Left ventricle myocardium inferior (tissue), 1 donor: ENCODE measurements at places on chromosomes 11 and 22. TPM values are rescaled to one million over a fixed set of nuclear protein-coding genes. Genes with fewer than 3 reads are reported as not detected.

GRCh38 chr11:127609025-127609773, 608.6 kb upstream of the KIRREL3 start:
- no peak overlapping the region for H3K27ac ChIP-seq
- no peaks in the 10 kb centered on the region for H3K36me3 ChIP-seq
- no peaks in the 10 kb centered on the region for H3K4me1 ChIP-seq
- no peak overlapping the region for H3K4me3 ChIP-seq
- H3K27me3 ChIP-seq: no peaks in the 10 kb centered on the region
- DNase-seq: no peak

BACE1 gene
- total RNA-seq: 13.8 TPM

MIOX gene
- not detected for total RNA-seq

DNA sequence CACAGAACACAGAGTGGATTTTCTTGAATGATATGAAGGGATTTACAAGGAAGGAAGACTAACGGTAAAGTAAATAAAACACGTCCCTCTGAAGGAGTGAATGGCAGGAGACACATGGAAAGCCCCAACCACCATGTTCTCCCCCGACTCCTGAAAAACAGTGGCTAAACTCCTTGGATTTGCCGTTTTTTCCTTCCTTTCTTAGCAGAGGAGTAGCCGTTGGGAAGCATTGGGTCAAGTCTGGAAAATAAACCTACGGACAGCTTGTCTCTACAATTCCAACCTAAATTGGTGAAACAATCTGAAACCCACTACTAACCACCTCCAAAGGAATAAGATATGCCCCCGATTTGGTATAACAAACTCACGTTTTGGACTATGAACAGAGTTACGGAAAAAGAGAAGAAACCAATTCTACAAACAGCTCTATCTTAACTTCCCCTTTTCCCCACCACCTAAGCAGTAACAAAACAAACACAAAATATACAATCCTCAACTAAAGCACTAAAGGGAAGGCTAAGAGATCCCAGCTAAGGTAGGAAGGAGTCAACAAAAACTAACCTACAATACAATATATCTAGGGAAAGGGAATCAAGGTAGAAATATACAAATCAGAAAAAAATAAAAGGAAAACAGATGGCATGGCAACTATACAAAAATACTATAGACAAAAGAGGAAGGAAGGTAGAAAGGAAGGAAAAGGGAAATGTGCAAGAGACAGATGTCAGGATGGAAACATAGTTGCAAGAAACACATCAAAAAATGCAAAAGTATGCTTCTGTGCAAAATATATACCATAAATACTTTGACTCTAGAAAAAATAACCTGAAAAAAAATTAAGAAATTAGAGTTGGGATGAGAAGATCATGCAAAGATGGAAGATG, 43.8 kb upstream of the LYVE1 start:
- no peak for DNase-seq
- H3K27me3 ChIP-seq: no peaks in the 10 kb centered on the region
- H3K4me3 ChIP-seq: no peak overlapping the region
- H3K36me3 ChIP-seq: no peaks in the 10 kb centered on the region

WNT11 gene
- 22.7 TPM for total RNA-seq

- peaks cover 15% of the 10 kb centered on the region for H3K4me1 ChIP-seq
- H3K4me3 ChIP-seq: no peak overlapping the region
Observed at GRCh38 chr22:36304429-36304828, 51.5 kb downstream of the APOL1 start.

GRCh38 chr22:46517255-46517761, 20.1 kb downstream of the CELSR1 start:
- no peak for DNase-seq
- no peaks in the 10 kb centered on the region for H3K4me1 ChIP-seq
- no peak overlapping the region for H3K27ac ChIP-seq
- no peak overlapping the region for H3K4me3 ChIP-seq
- peaks cover 6% of the 10 kb centered on the region for H3K27me3 ChIP-seq
- H3K36me3 ChIP-seq: no peaks in the 10 kb centered on the region

- no peaks in the 10 kb centered on the region for H3K27me3 ChIP-seq
- H3K27ac ChIP-seq: no peak overlapping the region
- H3K36me3 ChIP-seq: no peaks in the 10 kb centered on the region
- DNase-seq: no peak
- H3K4me1 ChIP-seq: peaks cover 90% of the 10 kb centered on the region
- H3K4me3 ChIP-seq: peak overlapping the region; percentile 5
Observed at GRCh38 chr22:41096391-41096790, 4.0 kb downstream of the EP300 start.

- H3K36me3 ChIP-seq: no peaks in the 10 kb centered on the region
- peak; percentile 94 for DNase-seq
- peak within 1 kb of the TSS; percentile 97 for H3K4me3 ChIP-seq
- H3K4me1 ChIP-seq: peaks cover 22% of the 10 kb centered on the region
- no peaks in the 10 kb centered on the region for H3K27me3 ChIP-seq
Observed at GRCh38 chr11:18012906-18013781, at the start of gene SERGEF. Gene SERGEF (minus strand): TSS chr11:18013047. CDS start chr11:18013010, 37 bp downstream.

GRCh38 chr11:36657610-36658267, 59.7 kb upstream of the RAG2 start:
- no peaks in the 10 kb centered on the region for H3K4me1 ChIP-seq
- H3K36me3 ChIP-seq: peaks cover 23% of the 10 kb centered on the region
- H3K27me3 ChIP-seq: no peaks in the 10 kb centered on the region
- H3K27ac ChIP-seq: no peak overlapping the region
- H3K4me3 ChIP-seq: no peak overlapping the region

- DNase-seq: no peak
- peaks cover 2% of the 10 kb centered on the region for H3K36me3 ChIP-seq
- peaks cover 95% of the 10 kb centered on the region for H3K4me1 ChIP-seq
- H3K27ac ChIP-seq: peak overlapping the region; percentile 94
Observed at GRCh38 chr22:35312198-35313059, 12.7 kb downstream of the TOM1 start.

ELMOD1 gene
- 2.3 TPM for total RNA-seq

KDM4E gene
- total RNA-seq: not detected

DNA sequence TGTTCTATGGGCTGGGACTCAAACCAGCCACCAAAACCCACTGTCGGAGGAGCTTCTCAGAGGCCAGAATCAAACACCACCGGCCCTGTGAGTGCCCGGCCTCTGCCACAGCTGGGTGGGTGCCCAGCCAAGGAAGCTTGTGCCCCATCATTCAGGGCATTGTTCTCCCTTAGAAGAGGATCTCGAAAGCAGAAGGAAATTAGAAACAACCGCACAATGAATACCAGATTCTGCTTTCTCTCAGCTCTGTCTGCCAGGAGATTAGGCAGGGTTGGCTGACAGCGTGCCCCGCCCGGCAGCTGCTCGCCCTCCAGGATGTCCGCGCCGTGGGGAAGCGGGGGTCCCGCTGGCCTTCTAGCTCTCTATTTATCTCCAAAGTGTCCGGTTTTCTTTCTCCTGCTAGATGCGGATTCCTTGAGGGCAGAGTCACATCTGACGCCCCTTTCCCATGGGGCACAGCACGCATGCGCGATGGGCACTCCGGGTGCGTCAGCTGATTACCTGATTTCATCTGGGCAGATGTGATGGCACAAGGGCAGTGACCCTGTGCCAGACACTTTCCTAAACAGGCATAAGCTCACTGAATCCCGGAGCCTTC, 25.5 kb downstream of the SCGB1A1 start:
- H3K27me3 ChIP-seq: no peaks in the 10 kb centered on the region
- H3K4me1 ChIP-seq: peaks cover 54% of the 10 kb centered on the region
- H3K36me3 ChIP-seq: no peaks in the 10 kb centered on the region
- DNase-seq: peak; percentile 62
- H3K4me3 ChIP-seq: peak overlapping the region; percentile 61
- H3K27ac ChIP-seq: peak overlapping the region; percentile 77

GRCh38 chr11:102882389-102883024, 7.7 kb upstream of the MMP12 start:
- H3K4me1 ChIP-seq: no peaks in the 10 kb centered on the region
- H3K27me3 ChIP-seq: no peaks in the 10 kb centered on the region
- H3K27ac ChIP-seq: no peak overlapping the region
- no peak for DNase-seq

SMIM38 gene
- not detected for total RNA-seq

DNA sequence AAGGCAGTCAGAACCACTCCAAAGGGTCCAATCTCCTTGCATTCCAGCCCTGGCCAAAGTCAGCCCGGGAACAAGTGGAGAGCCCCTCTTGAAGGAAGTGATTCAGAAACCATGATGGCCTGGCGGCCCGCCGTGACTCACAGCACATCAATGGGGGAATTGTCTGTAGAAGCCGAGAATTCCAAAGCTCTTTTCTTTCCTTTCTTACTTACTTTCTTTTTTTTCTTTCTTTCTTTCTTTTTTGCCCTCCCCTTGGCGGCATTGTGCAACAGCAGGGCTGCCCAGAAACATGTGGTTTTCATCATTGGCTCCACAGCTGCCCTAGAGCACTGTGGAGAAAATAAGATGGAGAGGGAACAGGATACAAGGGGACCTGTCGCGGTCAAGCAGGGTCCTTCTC, 140.2 kb upstream of the TIMP3 start:
- peaks cover 18% of the 10 kb centered on the region for H3K4me1 ChIP-seq
- peak overlapping the region; percentile 79 for H3K27ac ChIP-seq
- H3K27me3 ChIP-seq: peaks cover 4% of the 10 kb centered on the region
- H3K4me3 ChIP-seq: no peak overlapping the region
- no peaks in the 10 kb centered on the region for H3K36me3 ChIP-seq

GRCh38 chr22:30557243-30557642, 10.7 kb upstream of the SEC14L6 start:
- DNase-seq: no peak
- no peak overlapping the region for H3K4me3 ChIP-seq
- H3K36me3 ChIP-seq: no peaks in the 10 kb centered on the region
- H3K27ac ChIP-seq: no peak overlapping the region

DNA sequence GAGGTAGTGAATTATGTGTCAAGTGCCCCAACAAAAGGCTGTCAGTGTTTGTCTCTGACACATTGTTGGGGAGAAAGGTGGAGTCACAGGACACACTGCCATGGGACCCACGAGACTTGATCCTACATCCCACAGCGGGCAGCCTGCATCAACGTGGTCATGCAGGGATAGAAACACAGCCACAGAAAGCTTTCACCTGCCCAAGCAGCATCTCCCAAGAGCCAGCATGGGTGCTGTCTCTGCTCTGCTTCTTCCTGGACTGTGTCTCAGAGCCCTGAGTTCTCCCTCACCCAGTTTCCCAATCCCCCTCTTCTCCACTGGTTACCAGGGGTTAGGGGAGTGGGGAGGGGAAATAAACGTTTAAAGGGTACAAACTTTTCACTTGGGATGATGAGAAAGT, 97.2 kb downstream of the VPREB1 start:
- no peaks in the 10 kb centered on the region for H3K36me3 ChIP-seq
- H3K4me1 ChIP-seq: no peaks in the 10 kb centered on the region
- H3K27ac ChIP-seq: no peak overlapping the region
- H3K27me3 ChIP-seq: peaks cover 87% of the 10 kb centered on the region
- no peak overlapping the region for H3K4me3 ChIP-seq
- DNase-seq: no peak

- DNase-seq: no peak
- H3K4me3 ChIP-seq: no peak overlapping the region
- H3K4me1 ChIP-seq: no peaks in the 10 kb centered on the region
- H3K27ac ChIP-seq: no peak overlapping the region
Observed at GRCh38 chr22:49372530-49373288, 455.0 kb downstream of the BRD1 start.

- peaks cover 11% of the 10 kb centered on the region for H3K4me1 ChIP-seq
- DNase-seq: no peak
- peaks cover 74% of the 10 kb centered on the region for H3K27me3 ChIP-seq
Observed at GRCh38 chr11:99019696-99020095, 1.1 kb upstream of the CNTN5 start.

TMEM123 gene
- 70.2 TPM for total RNA-seq

DNA sequence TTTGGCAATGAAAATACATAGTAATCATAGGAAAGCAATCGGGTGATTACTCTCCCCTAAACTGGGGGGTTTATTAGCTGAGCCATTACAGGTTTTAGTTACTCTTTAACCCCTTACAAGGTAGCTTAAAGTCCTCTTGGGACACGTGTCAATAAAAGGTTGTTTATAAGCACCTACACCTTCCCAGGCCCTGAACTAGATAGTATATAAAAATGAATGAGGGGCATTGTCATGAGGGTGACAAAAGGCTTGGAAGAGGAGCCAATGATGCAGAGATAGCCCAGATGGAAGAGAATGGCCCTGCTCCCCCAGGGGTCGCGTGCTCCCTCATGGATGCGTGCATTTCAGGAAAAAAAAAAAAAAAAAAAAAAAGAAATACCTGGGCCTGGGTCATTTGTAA, 276.9 kb downstream of the TBC1D22A start:
- no peaks in the 10 kb centered on the region for H3K27me3 ChIP-seq
- no peak overlapping the region for H3K27ac ChIP-seq
- DNase-seq: no peak
- no peak overlapping the region for H3K4me3 ChIP-seq

DNA sequence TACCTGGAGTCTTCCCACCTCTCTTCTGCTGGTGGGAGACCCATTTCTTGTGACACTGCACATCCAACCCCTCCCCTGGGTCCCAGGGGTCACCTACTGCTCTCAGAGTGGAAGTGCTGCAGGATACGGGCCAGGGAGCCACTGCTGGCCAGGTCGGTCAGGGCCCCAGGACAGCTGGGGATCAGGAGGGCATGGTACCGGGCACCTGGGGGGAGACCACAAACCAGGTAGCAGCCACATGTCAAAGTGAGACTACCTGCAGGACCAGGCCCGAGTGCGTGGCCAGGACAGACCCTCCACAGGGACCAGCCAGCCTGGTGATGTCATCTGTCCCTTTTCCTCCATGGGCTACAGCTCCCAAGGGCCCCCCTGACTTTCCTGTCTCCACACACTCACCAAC, 3.9 kb downstream of the GATD1 start:
- H3K27ac ChIP-seq: no peak overlapping the region
- no peaks in the 10 kb centered on the region for H3K27me3 ChIP-seq
- H3K36me3 ChIP-seq: peaks cover 42% of the 10 kb centered on the region
- H3K4me1 ChIP-seq: peaks cover 46% of the 10 kb centered on the region
- DNase-seq: no peak

C22orf23 gene
- total RNA-seq: 0.82 TPM

DNA sequence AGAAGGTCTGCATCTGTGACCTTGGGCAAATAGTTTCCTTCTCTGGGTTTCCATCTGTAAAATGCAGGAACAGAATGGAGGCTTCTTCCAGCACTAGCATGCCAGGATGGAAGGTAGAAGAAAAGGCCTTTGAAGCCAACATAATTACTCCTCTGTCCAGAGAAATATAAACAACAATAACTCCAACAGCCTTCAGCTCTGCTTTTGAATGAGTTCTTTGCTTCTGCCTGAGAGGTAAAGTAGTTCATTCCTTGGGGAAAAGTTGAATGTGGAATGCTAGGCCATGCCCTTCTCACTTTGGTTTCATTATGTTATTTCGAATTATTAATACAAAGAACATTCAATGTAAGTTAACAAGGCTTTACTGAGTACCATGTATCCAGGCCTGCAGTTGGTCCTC, 61.2 kb upstream of the BLID start:
- no peaks in the 10 kb centered on the region for H3K36me3 ChIP-seq
- H3K27ac ChIP-seq: no peak overlapping the region
- peaks cover 15% of the 10 kb centered on the region for H3K4me1 ChIP-seq
- H3K27me3 ChIP-seq: no peaks in the 10 kb centered on the region
- no peak overlapping the region for H3K4me3 ChIP-seq
